ENCODE measurements at places on chromosomes 1 and 21. TPM values are rescaled to one million over a fixed set of nuclear protein-coding genes. Genes with fewer than 3 reads are reported as not detected.

DNA sequence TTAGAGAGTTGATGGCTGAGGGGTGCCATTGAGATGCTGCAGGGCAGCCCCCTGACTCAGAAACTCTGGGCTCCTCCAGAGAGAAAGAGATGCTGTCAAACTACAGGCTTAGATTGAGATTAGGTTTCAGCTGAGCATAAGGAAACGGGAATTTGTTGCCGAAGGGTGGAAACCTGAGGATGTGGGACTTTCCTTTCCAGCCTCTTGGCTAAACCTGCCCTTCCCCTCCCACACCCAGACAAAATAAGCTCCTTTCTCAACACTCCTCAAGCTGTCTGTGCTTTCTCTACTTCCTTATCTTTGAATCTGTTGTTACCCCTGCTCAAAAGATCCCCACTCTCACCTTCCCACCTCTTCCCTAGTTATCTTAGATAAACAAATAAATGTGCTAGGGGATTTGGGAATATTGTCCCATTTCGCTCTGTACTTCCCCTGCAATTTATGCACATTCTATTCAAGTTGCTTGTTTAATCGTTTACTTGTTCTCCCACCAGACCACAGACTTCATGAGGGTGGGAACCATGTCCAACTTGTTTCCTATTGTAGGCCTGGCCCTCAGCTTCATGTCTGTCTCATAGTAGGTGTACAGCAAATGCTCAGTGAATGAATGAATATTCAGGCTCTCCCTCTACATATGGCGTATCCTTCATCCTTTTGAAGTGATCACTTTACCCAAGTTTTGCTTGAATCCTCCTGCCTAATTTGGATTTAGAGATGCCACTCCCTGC lies 30.6 kb upstream of the MARK1 start:
- H3K4me1 ChIP-seq: no peaks in the 10 kb centered on the region
- no peaks in the 10 kb centered on the region for H3K36me3 ChIP-seq
- no peak for DNase-seq
- no peaks in the 10 kb centered on the region for H3K27me3 ChIP-seq

ACBD6 gene
- total RNA-seq: 61.0 TPM

- H3K27ac ChIP-seq: no peak overlapping the region
- H3K4me3 ChIP-seq: no peak overlapping the region
- peaks cover 50% of the 10 kb centered on the region for H3K4me1 ChIP-seq
- no peak for DNase-seq
- H3K36me3 ChIP-seq: peaks cover 70% of the 10 kb centered on the region
These were observed 8.5 kb downstream of the ENSA start for GRCh38 chr1:150620919-150621318.

DNA sequence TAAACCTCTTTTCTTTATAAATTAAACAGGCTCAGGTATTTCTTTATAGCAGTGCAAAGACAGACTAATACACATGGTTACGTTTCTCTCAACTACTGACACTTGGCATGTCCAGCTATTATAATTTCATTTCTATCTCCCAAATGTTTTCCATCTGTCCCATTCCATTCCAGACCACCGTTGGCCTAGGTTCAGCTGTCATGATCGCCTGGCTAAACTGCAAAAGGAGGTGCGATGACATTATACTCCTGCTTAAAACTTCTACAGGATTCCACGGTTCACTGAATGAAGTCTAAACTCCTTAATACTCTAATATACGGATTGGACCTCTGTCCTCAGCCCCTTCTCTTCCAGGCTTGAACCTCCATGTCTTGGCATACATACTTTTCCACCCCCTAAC lies 72.1 kb downstream of the RERE start:
- no peak for DNase-seq
- no peak overlapping the region for H3K27ac ChIP-seq
- H3K4me3 ChIP-seq: no peak overlapping the region
- no peaks in the 10 kb centered on the region for H3K27me3 ChIP-seq

DNA sequence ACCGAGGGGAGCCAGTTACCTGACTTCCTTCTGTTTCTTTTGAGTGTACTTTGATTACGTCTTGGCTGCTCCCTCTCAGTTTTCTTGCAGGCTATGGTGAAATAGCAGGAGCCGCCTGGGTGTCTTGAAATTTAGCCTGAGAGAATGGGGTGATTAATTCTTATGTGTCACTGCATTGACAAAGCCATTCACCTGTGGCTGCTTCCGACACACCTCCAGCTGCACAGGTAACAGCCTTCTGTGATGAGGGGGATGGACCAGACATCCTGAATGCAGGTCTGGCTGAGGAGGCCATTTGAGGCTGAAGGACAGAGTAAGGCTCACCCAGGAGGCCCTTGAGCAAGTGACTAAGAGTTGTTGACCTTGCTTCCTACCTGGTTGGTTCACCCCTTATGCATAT lies 16.5 kb downstream of the CACNA1E start:
- no peaks in the 10 kb centered on the region for H3K4me1 ChIP-seq
- H3K27me3 ChIP-seq: peaks cover 7% of the 10 kb centered on the region
- H3K4me3 ChIP-seq: no peak overlapping the region
- no peaks in the 10 kb centered on the region for H3K36me3 ChIP-seq

DNA sequence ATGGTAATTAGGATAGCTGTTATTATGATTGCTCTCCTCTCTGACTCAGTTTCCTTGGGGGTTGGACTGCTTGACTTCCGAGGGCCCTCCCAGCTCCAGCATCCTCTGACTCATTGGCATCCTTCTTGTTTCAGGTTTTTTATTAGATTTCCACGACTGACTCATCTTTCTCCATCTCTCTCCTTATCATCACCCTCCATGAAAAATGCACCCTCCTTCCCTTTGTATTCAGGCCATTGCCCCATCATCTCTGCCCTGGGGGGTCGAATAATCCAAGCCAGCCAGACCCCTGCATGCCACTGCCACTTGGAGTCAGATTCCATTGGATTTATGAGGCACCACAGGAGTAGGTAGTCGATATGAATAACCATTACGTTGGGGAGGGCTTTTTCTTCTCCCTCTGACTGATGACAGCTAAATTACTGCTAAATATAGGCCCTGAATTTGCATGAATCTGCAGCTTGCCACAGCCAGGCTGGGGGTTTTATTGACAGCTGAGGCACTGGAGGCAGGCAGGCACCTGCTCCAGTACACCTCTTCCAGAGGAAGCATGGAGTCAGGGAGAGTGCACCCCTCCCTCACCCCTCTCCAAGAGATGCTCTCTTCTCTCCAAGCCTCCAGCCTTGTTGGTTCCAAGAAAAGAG lies 91.7 kb downstream of the C1orf94 start:
- no peak overlapping the region for H3K27ac ChIP-seq
- no peaks in the 10 kb centered on the region for H3K36me3 ChIP-seq
- no peak for DNase-seq
- no peaks in the 10 kb centered on the region for H3K4me1 ChIP-seq

DNA sequence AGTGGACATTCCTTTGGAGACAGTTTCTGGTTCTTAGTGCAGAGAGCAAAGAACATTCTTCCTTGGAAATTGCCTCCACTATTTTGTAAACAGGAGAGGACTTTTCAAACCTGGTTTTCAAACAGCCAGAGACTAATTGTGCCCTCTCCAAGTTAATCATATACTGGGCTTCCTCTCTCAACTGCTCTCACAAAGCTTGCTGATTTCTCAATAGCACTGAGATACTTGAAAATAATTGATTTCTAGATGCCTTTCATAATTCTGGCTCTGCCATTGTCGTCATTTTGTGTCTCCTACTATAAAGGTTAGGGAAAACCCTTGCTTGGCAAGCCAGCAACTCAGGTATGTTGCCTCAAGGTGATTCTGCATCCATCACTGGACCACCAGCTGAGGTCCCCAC lies 56.0 kb downstream of the KCNJ15 start:
- no peak overlapping the region for H3K27ac ChIP-seq
- H3K4me3 ChIP-seq: no peak overlapping the region
- no peak for DNase-seq
- H3K4me1 ChIP-seq: no peaks in the 10 kb centered on the region
- peaks cover 24% of the 10 kb centered on the region for H3K27me3 ChIP-seq
